ENCODE measurements at places on chromosomes 1 and 21.

DNA sequence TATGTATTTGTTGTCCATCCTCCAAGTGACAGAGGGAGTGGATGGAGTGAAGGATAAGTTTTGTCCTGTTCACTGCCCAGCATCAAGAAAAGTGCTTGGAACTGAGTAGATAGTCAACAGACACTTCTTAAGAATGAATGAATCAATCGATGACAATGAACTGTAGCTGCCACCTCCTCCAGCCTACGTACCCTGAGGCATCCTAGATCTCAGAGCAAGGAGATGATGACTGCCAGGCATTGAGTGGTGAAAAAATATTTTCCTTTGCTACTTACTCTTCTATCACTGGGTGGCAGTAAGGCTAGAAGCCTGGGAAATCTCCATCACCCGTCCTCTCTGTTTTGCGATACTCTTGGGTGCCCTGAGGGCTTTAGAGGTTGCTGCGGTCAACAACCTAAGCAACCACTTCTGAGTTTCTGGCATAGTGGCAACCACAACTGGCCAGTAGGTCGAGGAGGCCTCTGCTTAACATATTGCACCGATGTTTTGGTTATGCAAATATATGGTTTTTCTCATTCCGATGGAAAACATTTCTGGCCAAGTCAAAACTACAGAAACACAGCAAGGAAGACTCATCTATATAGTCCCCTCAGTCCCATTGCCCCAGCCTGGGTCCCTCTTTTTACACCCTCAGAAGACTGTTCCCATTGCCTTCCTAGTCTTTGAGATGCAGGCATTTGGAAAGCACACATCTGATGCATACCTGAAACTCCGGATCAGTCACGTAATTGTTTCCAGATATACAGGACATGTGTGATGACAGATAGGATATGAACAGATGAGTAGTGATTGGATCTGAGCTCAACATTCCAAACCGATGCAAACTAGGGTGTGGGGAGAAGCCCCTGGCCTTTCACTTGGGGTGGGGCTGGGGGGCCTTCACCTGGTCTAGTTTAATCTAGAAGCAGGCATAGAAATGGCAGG is 136.8 kb downstream of the RUNX1 start:
- no peak for DNase-seq

DNA sequence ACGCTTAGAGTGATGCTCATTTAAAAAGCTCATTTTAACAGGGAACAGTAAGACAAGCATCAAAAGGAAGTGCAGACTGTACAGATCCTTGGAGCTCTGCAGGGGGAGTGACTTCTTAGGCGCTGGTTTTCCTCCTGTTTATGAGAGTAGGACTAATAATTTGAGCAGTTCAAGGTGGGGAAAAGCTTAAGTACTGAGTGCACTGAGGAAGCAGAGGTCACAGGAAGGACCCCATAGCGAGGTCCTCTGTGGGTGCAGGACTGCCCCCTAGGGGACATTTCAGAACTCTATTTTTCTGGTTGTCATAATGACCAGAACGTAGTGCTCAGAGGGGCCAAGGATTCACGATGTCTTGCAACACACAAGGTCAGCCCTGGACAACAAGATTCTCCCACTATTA is 112.1 kb downstream of the HLCS start:
- no peak for DNase-seq

DNA sequence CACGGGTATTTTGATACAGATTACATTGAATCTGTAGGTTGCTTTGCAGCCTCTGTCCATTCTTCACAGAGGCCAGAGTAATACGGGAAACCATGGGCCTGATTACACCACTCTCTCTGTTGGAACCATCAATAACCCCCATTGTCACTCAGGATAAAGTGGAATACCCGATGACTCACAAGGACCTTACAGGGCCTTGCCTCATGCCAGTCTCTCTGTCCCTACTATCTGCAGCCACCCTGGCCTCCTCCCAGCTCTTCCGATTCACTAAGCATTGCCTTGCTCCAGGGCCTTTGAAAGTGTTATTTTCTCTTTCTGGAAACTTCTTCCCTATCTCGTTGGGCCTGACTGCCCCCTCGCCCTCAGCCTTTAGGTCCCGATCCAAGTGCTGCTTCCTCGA is 61.7 kb downstream of the HMGB4 start:
- no peak for DNase-seq

GRCh38 chr21:41216486-41216885 is 48.5 kb downstream of the BACE2 start:
- no peak for DNase-seq

GRCh38 chr21:46005481-46005881 is 23.9 kb downstream of the COL6A1 start:
- DNase-seq, result no peak

- DNase-seq, result no peak
Observed at GRCh38 chr1:154895798-154896197, 25.7 kb upstream of the KCNN3 start.

DNA sequence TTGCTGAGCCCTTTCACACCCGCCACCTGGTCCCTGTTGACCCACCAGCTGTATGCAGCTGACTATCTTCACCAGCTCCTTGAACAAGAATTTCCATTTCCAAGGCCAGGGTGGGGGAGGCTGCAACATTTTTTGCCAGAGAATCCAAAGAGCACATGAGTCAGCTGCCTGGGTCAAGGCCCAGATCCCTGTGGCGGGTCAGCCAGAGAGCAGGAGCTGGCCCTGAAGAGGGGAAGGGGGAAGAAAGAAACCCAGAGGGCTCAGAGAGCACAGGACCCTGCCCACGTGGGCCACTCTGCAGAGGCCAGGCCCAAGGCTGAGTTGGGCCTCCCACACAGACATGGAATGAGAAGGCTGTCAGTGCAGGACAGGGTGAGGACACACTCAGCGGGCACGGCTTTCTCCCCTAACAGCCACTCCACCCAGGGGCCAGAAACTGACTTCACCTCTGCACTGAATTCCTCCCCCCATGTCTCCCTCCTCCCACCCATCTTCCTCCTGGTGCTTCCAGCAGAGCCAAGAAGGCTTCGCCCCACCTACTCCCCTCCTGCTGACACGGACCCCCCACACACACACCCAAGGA is 28.9 kb downstream of the S100A6 start:
- no peak for DNase-seq

- DNase-seq, result no peak
Observed at GRCh38 chr1:22816803-22817202, 106.2 kb downstream of the EPHB2 start.

- no peak for DNase-seq
Observed at GRCh38 chr1:61372944-61373343, 290.6 kb downstream of the NFIA start.

DNA sequence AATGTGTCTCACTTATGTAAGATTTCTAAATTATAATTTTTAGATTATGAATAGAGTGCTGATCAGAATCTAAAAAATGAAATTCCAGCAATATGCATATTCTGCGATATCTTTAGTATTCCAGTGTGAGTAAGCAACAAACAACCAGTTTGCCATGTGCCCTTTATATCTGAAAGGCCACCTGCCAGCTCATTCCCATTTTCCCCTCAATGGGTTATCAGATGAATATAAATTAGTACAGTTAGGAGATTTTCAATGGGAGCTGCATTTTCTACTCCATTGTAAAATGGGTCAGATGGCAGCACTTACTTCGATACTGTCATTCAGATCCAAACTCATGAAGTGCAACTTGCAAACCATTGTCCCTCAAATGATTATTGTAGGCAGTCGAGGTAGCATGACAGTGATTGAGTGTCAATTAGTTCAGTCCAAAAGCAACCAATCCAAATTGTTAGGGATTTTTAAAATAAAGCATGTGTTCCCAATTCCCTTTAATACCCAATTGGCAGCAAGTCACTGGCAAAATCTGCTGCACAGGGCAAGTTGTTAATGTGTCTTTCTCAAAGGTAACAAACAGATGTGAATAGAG is 680.3 kb downstream of the LRRIQ3 start:
- no peak for DNase-seq

- no peak for DNase-seq
Observed at GRCh38 chr1:162984699-162985098, 84.5 kb upstream of the RGS4 start.

DNA sequence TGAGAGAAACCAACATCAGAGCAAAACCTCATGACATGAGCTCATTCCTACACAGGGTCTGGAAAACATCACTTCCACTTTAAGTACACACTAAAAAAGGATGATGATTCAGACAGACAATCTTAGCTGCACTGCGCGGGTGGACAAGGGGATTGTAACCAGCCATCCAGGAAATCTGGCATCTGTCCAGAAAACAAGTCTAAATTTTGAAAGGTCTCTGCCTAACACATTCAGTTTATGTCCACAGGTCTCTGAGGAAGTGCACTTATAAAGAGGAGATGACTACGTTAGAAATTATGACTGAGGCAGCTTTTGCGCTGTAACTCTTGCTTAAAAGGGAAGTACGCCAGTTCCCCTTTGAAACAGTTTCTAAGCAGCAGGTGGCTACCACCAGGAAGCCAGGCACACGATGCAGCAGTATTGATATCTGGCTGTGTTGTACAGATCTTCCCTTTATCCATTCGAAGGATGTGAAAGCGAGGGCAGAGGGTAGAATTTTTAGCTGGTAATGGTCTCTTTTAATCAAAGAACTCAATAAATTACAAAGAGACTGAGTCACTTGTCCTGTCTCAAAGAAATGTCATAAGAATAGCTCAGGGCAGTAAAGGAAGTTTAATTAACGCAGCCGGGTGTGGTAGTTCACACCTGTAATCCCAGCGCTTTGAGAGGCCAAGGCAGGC is 128.0 kb downstream of the SETD4 start:
- peak; percentile 37 for DNase-seq

DNA sequence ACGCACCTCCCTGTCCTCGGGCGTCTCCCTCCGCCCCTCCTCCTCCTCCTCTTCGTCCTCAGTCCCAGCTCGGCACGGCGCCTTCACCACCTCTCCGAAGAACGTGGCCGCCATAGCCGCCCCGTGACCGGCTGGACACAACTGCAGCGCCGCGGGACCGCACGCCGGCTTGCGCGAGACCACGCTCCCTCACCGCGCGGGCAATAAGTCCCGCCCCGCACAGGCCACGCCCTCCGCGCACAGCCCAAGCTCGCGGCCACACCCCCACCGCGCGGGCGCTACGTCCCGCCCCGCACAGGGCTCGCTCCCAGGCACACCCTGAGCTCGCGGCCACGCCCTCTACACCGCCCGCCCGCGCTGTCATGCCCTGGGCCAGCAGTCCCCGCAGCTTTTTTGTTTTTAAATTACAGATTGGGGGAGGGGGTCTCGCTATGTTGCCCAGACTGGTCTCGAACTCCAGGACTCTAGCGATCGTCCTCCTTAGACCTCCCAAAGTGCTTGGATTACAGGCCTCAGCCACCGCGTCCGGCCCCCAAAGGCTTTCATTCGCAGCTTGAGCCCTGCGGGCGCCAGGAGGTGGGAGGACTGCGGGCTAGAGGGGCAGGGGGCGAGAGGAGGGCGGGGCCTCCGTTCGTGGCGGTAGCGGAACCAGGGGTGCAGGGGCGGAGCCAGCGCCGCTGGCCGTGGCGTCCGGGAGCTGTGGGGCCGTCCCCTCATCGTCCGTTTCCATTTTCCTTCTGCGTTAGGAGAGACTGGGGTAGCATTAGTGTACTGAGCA is at the start of gene PSMG1:
TSS of gene PSMG1 (minus strand) at position 180 of the 778 bp plus-strand sequence. CDS start at position 114, 66 bp downstream.
- DNase-seq, result peak; percentile 53

DNA sequence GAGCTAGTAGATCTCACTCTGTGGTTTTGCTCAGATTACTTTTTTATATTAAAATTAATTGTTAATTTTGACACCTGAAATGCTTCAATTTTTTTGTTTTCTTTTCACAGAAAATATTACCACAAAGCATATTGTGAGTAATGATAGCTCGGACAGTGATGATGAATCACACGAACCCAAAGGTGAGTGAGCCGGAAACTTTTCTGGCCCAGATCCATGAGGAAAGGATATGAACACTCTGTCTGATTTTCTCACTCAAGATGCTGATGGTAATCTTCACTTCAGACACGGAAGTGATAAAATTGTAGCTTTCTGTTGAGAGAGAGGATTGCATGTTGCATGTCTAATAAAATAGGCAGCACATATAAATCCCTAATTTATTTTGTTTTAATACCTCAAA is 121.8 kb downstream of the PLA2G4A start:
- no peak for DNase-seq

- no peak for DNase-seq
Observed at GRCh38 chr21:46285206-46285661, at the start of gene MCM3AP. Gene MCM3AP (minus strand): TSS chr21:46285611. CDS start chr21:46285286, 325 bp downstream.

GRCh38 chr1:21663248-21663950 is 5.8 kb downstream of the RAP1GAP start:
- no peak for DNase-seq

DNA sequence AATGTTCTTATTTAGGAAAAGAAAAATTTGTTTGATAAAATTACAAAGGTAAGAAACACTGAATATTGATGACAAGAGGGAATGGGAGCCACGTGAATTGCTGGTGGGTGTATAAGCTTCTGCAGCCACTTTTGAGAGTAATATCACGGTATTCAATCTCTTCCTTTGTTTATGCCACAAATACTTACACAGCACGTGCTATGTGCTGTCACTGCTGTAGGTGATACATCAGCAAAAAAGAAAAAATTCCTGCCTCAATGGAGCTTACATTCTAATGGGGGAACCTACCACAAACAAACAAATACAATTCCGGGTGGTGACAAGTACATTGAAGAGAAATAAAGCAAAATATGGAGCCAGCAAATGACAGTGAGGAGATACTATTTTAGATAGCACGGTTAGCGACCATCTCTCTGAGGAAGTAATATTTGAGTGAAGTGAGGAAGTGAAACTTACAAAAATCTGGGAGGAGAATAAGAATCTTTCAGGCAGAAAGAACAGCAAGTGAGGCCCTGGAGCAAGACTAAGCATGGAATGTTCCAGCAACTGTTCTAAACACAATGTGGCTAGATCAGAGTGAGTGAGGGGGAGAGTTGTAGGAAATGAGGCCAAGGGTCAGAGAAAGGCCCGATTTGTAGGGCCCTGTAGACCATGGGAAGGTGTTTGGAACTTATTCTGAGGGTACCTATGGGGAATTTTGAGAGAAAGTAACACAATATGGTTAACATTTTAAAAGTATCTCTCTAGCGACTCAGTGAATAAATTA is 2.6 kb upstream of the FCRLB start:
- no peak for DNase-seq

GRCh38 chr21:43600642-43601402 is 58.5 kb downstream of the HSF2BP start:
- no peak for DNase-seq

DNA sequence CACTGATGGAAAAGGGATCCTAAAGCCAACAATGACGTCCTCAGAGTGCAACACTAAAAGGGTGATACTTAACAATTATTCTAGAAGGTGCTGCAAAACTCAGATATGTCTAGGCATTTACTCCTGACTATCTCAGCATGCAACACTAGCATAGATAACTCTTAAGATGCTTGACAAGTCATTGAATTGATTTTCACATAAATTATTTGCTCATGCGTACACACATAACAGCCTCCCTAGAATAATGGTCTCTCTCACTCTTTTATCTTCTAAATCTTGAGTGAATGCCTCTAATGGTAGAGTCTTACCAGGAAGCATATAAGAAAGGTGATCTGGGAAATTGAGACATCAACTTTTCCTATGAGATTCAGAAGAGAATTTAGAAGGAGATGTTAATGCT is 1283.7 kb downstream of the MRPL39 start:
- DNase-seq, result no peak
